ENCODE measurements at places on chromosomes 5 and 9.

DNA sequence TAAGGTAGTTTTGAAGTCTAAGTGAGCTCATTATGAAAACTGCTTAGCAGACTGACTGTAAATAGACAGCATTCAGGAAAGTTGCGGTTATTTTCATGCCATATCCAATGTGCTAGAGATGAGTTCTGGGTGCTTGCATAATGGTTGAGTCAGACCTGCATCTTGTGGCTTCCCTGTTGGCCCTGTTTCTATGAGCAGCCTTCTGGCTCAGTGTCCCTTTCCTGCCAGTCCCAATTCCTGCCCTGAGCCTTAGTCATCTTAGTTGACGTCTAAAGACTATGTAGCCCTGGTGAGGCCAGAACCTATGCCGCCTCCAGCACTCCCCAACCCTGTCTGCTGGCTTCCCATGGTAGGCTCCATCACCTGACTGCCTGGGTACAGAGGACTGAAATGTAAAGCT is 76.3 kb upstream of the TNFSF8 start:
- DNase-seq, result no peak

- no peak for DNase-seq
Measured at GRCh38 chr5:153308282-153308681, 182.2 kb upstream of the GRIA1 start.

- no peak for DNase-seq
Measured at GRCh38 chr5:180866985-180867384, 5.9 kb upstream of the ZFP62 start.

DNA sequence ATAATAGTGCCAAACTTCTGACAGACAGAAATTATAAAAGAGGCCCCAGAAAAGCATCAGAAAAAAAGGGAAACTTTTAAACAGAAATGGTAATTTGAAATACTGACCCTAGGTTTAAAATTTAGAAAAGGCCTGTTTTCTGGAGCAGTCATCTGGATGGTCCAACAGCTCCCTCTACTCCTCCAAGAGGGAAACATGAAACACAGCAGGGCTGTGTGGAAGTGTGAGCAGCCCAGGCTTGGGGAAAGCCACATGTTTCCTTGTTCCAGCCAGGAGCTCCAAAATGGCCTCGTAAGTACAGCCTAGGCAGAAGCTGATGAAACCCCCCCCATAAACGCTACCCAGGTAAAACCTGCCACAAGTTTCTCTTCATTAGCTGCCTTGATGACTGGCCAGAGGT is 499.3 kb upstream of the ADAMTS16 start:
- DNase-seq, result peak; percentile 3

- DNase-seq, result no peak
Measured at GRCh38 chr9:100440071-100440470, 13.1 kb downstream of the MSANTD3 start.

GRCh38 chr9:93258818-93259489 is 75.0 kb downstream of the WNK2 start:
- DNase-seq, result no peak

DNA sequence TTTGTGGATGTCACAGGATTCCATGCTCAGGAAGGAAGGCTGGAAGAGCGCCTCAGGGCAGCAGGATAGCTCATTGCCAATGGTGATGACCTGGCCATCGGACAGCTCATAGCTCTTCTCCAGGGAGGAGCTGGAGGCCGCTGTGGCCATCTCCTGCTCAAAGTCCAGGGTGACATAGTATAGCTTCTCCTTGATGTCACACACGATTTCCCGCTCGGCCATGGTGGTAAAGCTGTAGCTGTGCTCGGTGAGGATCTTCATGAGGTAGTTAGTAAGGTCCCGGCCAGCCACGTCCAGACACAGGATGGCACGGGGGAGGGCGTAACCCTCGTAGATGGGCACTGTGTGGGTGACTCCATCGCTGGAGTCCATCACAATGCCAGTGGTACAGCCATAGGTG is 24.3 kb upstream of the RAPGEF6 start:
- no peak for DNase-seq

- no peak for DNase-seq
Measured at GRCh38 chr5:53100606-53101005, 9.0 kb downstream of the MOCS2 start.

DNA sequence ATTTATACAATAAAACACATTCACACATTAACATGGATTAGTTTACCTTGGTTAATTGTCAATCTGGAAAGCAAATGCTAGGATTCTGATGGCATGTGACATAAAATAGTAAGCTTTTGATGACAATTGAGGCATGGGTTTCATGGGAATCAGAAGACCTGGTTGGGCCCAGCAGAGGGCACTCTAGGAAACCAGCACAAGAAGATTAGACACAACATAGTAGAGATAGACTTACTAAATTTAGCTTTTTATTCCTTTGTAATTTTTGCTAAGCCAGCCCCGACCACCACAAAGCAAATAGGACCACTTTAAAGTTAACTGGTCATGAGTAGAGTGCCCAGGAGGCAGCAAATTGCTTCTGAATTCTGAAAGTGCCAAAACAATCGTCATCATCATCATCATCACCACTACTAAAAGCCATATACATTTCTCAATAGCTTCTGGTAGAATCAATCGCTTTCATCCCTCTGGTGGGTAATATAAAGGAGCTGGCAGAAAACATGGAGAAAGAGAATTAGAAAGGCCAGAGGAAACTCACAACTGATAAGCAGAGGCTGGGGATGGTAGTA is 163.2 kb downstream of the ARRDC3 start:
- no peak for DNase-seq

Measured in G401 (cell line).